Heart left ventricle (tissue), 16 donors: ENCODE measurements at places on chromosomes 1 and 21.

DNA sequence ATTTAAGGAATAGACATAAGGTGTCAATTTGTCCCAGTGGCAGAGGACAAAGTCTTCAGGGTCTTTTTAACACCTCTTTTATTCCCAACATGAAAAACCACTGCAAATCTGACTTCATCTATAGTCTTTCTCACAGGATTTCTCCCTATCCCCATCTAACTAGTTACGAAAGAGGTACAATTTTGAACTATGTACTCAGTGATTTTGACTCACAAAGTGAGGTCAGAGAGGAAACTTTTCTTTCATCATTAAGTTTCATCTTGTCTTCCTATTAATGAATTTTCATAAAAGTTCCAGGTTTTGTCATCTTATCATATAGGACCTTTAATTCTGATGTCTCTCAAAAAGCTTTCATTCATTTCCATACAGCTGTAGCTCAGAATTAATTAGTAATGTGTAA, 63.3 kb downstream of the ASH1L start:
- DNase-seq: no peak

DNA sequence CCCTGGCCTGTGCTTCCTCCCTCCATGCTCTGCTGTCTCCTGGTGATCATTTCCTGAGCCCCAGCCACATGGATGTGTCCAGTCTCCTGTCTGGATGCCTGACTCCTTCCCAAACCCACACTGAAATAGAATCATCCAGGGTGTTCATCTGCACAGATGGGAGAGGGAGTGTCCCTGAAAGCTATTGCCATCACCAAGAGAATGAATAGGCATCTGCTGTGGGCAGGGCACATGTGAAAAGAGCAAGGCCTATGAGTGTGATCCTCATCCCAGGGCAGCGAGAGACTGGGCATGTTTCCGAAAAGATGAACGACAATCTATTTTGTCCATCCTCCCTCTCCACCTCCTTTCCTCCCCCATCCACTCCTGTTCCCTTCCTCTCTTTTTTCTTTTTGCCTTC, 5.0 kb downstream of the IGSF21 start:
- DNase-seq: no peak

GRCh38 chr1:147591261-147591891, 50.1 kb downstream of the BCL9 start:
- no peak for DNase-seq

- DNase-seq: no peak
Observed at GRCh38 chr21:26679284-26679683, 106.2 kb upstream of the CYYR1 start.

DNA sequence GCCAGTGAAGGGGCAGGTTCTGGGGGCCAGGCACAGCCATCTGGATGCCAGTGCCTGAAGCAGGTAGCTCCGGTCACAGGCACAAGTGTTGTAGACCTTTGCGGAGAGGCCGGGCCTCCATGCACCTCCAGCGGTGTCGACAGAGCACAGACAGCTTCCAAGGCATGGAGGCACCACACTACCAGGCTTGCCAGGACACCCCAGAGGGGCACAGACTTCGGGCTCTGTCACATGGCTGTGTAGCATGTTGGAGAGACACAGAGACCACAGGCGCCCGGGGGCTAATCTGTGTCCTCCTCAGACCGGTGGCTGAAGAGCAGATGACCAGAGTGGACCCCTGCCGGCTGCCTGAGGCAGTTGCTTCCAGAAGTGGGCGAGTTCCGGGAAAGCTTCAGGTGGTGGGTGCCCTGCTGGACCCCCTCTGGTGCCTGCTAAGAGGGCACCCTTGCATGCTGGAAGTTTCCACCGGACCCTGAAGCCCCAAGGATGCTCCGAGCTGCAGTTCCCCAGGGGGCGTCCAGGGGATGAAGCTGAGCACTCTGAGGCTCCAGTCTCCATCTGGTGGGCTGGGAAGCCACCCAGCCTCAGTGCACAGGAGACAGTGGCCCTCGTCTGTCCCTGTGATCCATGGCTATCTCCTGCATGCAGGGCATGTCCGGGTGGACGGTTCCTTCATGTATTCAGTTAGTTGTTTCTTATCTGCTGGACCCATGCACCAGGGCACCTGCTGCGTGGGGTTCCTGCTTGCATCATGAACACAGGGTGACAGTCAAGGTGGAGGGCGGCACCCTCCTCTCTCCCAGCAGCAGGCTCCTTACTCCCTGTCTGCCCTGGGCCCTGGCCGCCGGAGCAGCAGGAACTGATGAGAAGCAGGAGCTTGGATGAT, 82.4 kb downstream of the OBSCN start:
- DNase-seq: peak; percentile 44

- no peak for DNase-seq
Observed at GRCh38 chr1:176164014-176164678, 42.9 kb downstream of the COP1 start.

- no peak for DNase-seq
Observed at GRCh38 chr1:147717706-147718097, 42.7 kb downstream of the GJA5 start.

GRCh38 chr1:172176206-172176605, 244.3 kb upstream of the C1orf105 start:
- DNase-seq: no peak

DNA sequence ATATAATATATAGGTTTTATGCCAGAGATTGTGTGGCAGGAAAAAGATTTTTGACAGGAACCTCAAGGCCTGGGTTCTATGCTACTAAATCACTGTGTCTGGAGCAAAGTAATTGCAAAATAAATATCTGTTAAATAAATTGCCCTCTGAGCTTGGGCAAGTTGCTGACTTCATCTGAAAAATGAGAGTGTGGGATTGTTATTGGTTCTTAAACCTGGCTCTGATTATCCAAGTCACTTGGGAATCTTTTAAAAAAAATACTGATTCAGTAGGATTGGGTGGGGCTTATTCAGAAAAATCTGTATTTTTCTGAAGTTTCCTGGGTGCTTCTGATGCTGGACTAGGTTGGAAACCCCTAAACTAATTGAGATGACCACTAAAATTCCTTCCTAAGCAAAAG, 174.1 kb upstream of the SGIP1 start:
- no peak for DNase-seq

DNA sequence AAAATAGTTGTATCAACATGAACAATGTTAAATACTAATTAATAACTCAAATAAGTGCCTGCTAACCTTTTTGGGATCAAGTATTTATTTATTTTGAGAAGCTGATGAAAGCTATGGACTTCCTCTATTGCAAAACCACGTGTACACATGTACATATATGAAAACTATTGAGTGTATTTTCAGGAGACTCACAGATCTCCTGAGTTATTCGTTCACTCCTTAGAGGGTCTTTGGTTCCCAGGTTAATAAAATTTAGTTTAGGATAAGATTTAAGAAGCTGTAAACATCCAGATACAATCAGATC, 130.5 kb downstream of the DISC1 start:
- no peak for DNase-seq

DNA sequence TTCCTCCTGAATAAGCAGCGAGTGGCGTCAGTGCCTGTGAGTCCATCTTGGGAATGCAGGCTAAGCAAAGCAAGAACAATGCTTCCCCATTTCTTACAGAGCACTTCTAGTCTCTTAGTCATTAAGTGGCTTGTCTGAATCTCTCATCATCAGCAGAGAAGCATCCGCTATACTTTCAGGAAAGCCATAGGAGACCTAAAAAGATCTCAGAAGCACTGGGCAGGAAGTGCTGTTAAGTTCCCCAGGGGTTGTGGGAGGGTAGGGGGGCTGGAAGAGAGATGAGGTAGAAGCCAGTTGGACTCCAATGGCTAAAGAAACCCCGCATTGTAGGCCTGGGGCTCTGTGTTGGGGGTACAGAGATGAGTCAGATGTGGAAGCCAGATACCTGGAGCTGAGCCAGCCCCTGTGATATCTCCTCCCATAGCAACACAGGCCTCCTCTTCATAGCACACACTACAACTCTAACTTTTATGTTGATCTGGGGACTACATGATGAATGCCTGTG, 44.9 kb downstream of the SYT6 start:
- no peak for DNase-seq

GRCh38 chr1:167526667-167527383, 8.5 kb upstream of the CD247 start:
- no peak for DNase-seq

- DNase-seq: no peak
Observed at GRCh38 chr1:221620437-221621384, 121.2 kb downstream of the DUSP10 start.

GRCh38 chr1:114610546-114611245, 29.3 kb upstream of the BCAS2 start:
- DNase-seq: no peak

- no peak for DNase-seq
Observed at GRCh38 chr1:21666576-21667320, 2.4 kb downstream of the RAP1GAP start.

GRCh38 chr21:34992180-34992579, 56.9 kb downstream of the RUNX1 start:
- DNase-seq: no peak

GRCh38 chr1:36392836-36393235, 4.9 kb downstream of the LSM10 start:
- DNase-seq: no peak

DNA sequence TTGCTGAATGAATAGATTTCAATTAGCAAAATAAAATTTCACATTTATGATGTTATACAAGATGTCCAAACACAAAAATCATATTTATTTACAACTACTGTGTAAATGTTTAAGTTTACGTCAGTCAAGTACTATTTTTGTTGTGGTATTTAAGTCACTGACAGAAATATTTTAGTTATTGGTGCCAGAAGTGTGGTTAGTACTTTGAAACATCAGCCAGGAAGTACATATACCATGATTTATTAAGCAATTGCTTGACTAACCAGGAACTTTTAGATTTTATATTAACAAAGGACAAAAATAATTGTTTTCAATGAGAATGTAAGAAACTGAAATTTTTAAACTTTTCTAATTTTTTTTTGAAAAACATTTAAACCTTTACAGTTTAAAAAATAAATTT, 2.4 kb upstream of the FCRL4 start:
- DNase-seq: no peak

- no peak for DNase-seq
Observed at GRCh38 chr21:23401278-23401677, 2206.0 kb downstream of the MRPL39 start.

DNA sequence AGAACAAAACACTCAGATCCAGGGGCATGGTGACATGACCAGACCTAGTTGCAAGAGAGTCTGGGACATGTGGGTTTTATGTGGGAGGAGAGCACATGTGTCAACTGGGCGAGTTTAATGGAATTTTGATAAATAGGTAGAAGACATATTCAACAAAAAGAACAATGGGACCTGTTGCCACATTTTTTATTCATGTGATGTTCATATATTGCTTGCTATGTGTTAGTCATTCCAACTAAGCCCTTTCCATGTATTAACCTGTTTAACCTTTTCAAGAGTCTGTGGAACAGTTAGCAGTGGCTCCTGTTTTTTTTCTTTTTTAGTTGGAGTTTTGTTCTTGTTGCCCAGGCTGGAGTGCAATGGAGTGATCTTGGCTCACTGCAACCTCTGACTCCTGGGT, 30.1 kb upstream of the CSF3R start:
- no peak for DNase-seq

- DNase-seq: no peak
Observed at GRCh38 chr1:110243146-110243545, 33.0 kb downstream of the KCNC4 start.

GRCh38 chr1:98035602-98036002, 114.8 kb upstream of the DPYD start:
- no peak for DNase-seq

- peak; percentile 20 for DNase-seq
Observed at GRCh38 chr1:233327651-233328141, at the start of gene MAP3K21. TSS of gene MAP3K21 (plus strand) at chr1:233327724. CDS start at chr1:233328029, 305 bp downstream.

DNA sequence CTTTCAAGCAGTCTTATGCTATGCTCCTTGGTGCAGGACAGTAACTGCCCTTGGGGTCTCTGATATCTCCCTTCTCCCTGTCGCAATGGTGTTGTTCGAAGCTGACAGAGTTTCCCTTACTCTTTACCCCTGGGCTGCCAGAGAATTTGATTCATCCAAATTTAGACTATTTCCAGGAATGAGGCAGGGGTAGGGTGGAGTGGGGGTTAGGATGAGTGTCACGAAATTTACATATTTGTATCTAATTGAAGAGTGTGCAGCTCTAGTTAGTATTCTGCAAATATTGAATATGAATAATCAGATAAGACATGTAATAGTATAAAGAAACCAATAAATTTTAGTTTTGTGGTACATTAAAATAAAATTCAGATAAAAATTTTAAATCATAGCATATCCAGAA, 140.0 kb upstream of the LMO4 start:
- DNase-seq: no peak

GRCh38 chr1:26827106-26827604, 667 bp downstream of the ZDHHC18 start:
- no peak for DNase-seq

- DNase-seq: no peak
Observed at GRCh38 chr21:33308586-33309490, 15.9 kb upstream of the IFNAR1 start.

DNA sequence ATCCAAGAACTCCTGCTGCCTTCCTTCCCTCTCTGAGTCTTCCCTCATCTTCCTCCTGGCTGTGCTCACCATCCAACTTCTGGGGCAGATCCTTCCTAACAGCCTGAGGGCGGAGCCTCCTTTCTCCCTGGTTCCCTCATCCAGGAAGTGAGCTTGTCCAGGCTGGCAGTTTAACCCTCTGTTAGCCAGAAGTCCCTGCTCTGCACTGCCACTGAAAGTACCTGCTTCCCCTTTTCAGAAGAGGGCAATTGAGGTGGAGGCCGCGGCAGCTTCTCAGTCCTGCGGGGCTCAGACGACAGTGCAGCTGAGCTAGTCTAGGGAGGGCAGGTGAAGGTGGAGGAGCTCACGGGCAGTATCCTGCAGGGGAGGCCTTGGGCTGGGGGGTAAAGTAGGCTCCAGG, 149.1 kb downstream of the FCRL5 start:
- DNase-seq: no peak

DNA sequence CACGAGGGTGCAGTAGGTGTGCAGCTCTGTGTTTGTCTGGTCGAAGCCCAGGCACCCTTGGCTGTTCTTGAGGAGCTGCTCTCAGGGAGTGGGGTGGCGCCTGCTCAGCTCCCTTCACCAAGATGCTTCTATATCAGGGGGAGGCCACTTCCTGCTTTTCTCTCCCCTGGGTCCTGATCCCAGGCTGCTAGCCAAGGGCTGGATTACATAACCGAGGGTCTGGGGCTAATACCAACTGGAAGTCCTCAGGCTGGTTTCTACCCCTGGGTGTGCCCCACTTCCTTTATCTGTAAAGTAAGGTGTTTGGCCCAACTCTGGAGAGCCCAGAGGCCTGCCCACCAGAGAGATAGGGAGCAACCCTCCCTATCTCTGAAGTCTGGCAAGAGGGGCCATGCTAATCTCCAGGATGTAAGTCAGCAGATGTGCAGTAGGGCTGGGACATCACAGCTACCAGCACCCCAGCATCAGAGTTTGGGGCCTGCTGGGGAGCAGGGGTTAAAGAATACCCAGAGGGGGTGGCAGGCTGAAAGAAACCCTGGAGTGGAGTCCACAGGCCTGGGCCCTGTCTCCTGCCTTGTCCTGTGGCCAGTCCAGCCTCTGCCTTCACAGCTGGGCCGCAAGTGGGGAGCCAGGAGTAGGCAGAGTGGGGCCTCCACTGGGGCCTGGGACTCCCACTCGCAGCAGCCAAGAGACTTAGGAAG, 2.1 kb downstream of the SELENBP1 start:
- peak; percentile 79 for DNase-seq

- DNase-seq: no peak
Observed at GRCh38 chr1:89657886-89658285, 25.0 kb downstream of the LRRC8C start.

GRCh38 chr1:229162825-229163515, 107.9 kb upstream of the RAB4A start:
- no peak for DNase-seq

GRCh38 chr1:46549697-46550681, 1.5 kb downstream of the KNCN start:
- peak; percentile 22 for DNase-seq

GRCh38 chr1:246987083-246987690, 20.7 kb downstream of the ZNF695 start:
- no peak for DNase-seq
